NCI-H1092 (cell line): ENCODE measurements at places on chromosomes 4 and X.

GRCh38 chr4:141789716-141790115 is 153.3 kb downstream of the IL15 start:
- no peak for DNase-seq

- DNase-seq, result no peak
These were observed 26.3 kb downstream of the CLDN2 start for GRCh38 chrX:106946464-106946863.

- no peak for DNase-seq
These were observed at the start of gene PITX2 for GRCh38 chr4:110622841-110623717. Gene PITX2, minus strand, starts transcription at chr4:110623077. Its CDS starts 617 bp downstream, at chr4:110622460.

GRCh38 chrX:113390531-113390930 is 549.9 kb upstream of the AMOT start:
- no peak for DNase-seq

DNA sequence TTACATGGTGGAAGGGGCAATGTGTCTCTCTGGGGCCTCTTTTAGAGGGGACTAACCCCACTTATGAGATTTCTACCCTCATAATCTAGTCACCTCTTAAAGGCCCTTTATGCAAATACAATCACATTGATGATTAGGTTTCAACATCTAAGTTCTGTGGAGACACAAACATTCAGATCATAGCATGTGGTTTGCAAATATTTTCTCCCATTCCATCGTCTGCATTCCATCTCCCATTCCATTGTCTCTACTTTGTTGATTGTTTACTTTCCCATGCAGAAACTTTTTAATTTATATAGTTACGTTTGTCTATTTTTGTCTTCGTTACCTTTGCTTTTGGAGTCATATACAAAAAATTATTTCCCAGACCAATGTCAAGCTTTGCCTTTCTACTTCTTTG is 927.5 kb upstream of the INTU start:
- no peak for DNase-seq

- DNase-seq, result no peak
These were observed 69.7 kb downstream of the MCUB start for GRCh38 chr4:109629775-109630174.

- DNase-seq, result no peak
These were observed 137.7 kb downstream of the MID1 start for GRCh38 chrX:10482708-10483107.

DNA sequence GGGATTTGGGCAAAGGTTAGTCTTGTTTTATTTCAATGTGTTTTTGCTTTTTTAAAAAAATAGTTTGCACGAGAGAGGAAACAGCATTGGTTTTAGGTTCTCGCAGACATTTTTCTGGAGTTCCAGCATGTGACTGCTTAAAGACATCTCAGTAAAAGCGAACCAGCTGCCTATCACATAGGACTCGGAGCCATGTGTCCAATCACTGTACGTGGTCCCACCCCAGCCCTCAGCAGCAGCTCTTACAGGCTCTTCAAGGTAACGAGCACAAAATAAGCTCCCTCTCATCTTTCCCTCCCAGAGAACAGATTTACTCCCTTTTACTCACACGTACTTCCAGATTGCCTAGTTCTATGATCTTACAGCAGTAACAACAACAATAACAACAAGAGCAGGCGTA is 68.7 kb downstream of the MCF2 start:
- no peak for DNase-seq

- no peak for DNase-seq
These were observed 446.1 kb upstream of the RPS6KA3 start for GRCh38 chrX:20712811-20713210.

DNA sequence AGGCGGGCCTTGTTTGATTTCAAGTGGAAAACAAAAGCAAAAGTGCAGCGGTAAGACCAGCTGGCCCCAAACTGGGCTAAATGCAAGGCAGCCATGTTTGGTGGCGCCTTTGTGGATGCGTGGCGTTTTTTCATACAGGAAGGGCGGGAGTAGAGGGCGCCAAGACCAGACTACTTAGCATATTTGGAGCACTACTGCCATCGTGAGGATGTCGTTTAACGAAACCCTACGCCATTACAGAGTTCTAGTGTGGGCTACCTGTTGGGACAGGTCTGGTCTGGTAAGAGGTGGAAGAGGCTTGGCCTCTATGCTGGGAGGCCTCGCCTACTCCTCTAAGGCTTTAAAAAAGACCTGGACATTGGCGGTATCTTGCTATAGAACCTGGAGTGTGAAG is 230.7 kb upstream of the STK26 start:
- peak; percentile 80 for DNase-seq

GRCh38 chr4:166501941-166502382 is 628.9 kb downstream of the TLL1 start:
- no peak for DNase-seq

DNA sequence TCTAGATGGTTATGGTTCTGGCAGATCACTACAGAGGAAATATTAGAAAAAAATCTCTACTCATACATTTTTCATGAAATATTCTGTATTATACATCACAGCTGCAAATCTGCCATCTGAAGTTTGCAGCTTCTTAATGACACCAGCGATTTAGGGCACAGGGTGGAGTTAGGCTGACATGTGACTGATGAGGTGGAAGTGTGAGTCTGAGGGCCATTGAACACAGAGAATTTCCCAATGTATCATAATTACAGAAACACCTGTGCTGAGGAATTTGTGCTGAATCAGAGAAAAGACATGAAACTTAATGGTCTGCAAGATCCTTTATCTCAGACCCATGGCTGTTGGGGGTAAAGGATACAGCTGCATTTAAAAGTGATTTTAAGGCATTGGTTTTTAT is 2025.6 kb upstream of the AGA start:
- DNase-seq, result no peak

DNA sequence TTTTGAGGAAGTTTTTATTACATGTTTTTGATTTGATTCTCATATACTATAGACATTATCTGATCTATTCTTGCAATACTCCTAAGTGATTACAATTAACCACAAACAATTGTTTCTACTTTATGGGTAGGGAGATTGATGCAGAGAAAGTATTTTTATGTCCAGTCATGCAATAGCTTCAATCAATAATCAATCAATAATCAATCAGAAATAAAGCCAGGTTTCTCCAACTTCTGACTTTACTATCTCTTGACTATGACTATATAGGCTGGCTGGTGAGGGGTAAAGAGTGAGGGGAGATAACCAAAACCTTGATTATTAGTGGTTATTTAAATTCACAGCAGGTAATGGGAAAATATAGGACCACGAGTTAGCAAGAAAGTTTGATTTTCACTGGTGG is 85.9 kb downstream of the HPGD start:
- DNase-seq, result no peak

GRCh38 chr4:4572821-4573220 is 31.0 kb upstream of the STX18 start:
- DNase-seq, result no peak

GRCh38 chr4:30553706-30554105 is 166.5 kb upstream of the PCDH7 start:
- DNase-seq, result no peak

- DNase-seq, result peak; percentile 2
These were observed 555.9 kb upstream of the DIPK2B start for GRCh38 chrX:45756557-45756956.

GRCh38 chr4:188412499-188412898 is 273.3 kb downstream of the TRIML1 start:
- no peak for DNase-seq

DNA sequence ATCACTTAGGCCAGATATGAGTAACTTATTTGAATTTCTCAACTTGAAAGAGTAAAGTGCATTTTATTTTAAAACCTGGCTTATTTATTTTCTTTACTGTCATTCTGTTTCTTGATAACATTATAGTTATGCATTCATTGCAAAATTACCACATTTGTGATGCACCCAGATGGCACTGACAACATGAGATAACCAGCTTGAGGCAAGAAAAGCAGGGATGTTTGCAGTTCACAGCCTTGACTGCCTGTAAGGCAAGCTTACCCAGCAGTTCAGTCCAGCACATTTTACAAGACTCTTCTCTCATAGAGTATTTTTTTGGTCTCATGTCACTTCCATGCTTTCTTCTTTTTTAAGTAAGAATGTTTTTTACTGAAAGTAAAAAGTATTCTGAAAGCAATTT is 25.3 kb upstream of the EPGN start:
- DNase-seq, result no peak

GRCh38 chr4:183807420-183808096 is 97.5 kb upstream of the STOX2 start:
- no peak for DNase-seq

- DNase-seq, result no peak
These were observed at the start of gene TMEM156 for GRCh38 chr4:39032218-39033085. Gene TMEM156, minus strand, starts transcription at chr4:39032409. Its CDS starts 96 bp downstream, at chr4:39032313.

- no peak for DNase-seq
These were observed 56.7 kb downstream of the ANK2 start for GRCh38 chr4:113106108-113106507.

- no peak for DNase-seq
These were observed 134.7 kb downstream of the F11 start for GRCh38 chr4:186400676-186401075.

DNA sequence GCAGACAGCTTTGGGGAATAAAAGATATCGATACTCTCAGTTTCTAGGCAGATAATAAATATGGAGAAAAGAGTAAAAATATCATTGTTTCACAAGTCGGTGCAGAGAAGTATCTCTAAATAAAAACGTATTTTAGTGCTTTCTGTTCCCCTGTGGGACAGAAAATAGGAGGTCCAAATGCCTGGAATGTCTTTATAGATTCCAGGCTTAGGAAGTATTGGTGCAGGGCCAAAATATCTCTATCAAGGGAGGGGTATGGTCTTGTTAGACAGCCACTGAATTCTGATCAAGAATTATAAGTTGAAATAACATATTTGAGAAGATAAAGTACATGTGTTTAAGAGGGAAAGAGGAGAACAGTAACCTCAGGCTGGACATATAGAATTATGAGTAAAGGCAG is 596.4 kb downstream of the PCDH18 start:
- no peak for DNase-seq

- no peak for DNase-seq
These were observed 98.9 kb downstream of the IQCM start for GRCh38 chr4:149716728-149717127.

DNA sequence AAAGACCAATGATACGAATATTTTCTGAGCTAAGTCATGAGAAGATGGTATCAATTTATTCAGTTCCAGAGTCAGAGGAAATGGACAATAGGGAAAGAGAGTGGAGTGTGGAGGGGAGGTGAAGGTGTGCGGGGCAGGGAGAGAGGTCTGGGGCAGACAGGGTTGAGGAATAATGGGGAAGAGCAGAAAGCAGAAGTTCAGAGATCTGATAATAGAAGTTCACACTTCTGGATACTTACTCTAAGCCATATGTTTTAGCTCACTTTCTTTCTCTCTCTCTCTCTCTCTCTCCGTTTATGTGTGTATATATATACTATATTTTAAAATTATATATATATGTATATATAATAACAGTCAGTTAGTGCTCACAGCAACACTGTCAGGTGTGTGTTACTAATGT is 40.4 kb downstream of the FOXR2 start:
- no peak for DNase-seq

GRCh38 chr4:2485956-2486355 is 17.1 kb downstream of the RNF4 start:
- no peak for DNase-seq

DNA sequence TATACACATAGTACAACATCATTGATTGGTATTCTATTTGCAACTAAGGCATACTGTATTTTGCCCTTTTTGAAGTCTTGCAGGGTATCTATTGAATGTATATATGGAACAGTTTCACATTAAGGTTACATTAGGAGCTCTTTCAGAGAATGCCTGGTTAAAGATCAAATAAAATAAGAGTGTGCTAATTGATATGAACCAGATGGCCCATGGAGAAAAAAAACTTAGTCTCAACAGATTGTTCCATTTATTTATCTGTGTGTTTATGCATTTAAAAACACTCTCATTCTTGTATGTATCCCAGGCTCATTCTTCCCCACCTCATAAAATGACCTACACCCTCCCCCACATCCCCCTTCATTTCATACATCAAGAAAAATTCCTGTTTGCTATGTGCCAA is 35.2 kb upstream of the GRIA2 start:
- no peak for DNase-seq

GRCh38 chr4:15805583-15806517 is 27.7 kb downstream of the CD38 start:
- DNase-seq, result peak; percentile 36

DNA sequence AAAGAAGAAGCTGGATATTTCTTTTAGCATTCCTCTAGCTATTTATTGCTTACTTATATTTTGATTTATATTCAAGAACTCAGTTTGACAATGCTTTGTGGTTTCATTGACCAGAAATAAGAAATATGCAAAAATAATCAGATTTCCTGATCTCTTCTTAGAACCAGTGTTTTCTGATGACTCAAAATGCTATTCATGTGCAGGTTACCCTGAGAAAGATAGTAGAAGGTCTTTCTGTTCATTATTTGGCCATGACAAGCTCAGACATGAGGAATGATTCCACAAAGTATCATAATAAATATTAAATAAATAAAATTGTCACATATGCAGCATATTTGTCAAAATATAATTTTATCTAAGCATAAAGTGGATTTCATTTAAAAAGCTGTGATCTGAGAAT is 24.1 kb downstream of the ADH7 start:
- no peak for DNase-seq

GRCh38 chrX:101028562-101028961 is 23.3 kb downstream of the TRMT2B start:
- no peak for DNase-seq
